ENCODE measurements at places on chromosomes 4 and X. TPM values are rescaled to one million over a fixed set of nuclear protein-coding genes. Genes with fewer than 3 reads are reported as not detected.
A peak's percentile ranks its signal among the peaks of the same experiment; 100 is the strongest.

GRCh38 chr4:107956011-107956410, 24.7 kb downstream of the CYP2U1 start:
- no peak for DNase-seq

- DNase-seq = no peak
These were observed 213.0 kb upstream of the FAT4 start for GRCh38 chr4:125101719-125102118.

- DNase-seq = no peak
These were observed 2.9 kb downstream of the GRIA2 start for GRCh38 chr4:157223456-157223855.

DNA sequence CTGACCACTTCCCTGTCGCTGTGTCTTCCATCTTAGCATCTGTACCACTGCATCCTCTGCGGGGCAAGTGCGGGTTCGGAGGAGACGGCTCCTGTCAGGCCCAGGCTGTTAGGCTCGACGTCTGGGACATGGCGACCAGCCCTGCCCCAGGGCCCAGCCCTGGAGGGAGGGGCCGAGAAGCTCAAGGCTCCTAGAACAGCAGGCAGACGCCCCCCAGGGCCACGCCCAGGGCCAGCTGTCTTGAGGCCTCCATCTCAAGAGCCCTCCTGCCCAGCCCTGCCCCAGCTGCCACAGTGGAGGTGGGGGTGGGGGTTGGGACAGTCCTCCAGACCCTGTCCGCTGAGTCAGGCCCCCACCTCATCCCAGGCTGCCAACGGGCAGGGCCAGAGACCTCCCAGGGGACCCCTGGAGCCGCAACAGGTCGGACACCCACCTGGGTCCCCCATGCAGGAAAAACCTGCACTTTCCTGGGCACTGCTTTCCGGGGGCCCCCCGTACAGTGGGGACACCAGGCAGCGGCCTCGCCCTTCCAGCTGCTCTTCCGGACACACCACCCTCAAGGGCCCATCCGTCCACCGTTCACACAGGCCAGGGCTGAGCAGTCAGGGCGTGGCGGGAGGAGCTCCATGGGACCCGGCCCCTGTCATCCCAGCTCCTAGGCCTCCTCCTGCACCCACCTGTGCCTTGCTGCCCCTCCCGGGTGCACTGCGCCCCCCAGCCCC, 83.1 kb downstream of the FAM53A start:
- no peak for DNase-seq

Gene REPS2
- 4.5 TPM for total RNA-seq

Gene PNMA3
- total RNA-seq = 0.41 TPM

DNA sequence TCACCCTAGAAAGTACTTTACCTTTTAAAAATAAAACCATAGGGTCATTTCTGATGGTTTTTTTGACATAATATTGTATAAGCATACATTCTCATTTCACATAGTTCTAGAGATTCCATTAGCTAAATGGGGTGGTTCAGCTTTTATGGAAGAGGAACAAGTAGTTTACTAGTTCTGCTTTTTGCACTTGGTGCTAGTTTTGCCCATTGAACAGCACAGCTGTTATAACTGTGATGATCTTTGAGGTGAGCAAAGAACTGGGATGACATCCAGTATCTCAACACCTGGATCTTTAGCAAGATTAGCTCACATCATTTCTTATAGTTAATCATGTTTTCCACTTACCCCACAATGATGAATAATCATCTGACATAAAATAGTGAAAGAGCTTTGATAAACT, 40.9 kb downstream of the MOB1B start:
- no peak for DNase-seq

DNA sequence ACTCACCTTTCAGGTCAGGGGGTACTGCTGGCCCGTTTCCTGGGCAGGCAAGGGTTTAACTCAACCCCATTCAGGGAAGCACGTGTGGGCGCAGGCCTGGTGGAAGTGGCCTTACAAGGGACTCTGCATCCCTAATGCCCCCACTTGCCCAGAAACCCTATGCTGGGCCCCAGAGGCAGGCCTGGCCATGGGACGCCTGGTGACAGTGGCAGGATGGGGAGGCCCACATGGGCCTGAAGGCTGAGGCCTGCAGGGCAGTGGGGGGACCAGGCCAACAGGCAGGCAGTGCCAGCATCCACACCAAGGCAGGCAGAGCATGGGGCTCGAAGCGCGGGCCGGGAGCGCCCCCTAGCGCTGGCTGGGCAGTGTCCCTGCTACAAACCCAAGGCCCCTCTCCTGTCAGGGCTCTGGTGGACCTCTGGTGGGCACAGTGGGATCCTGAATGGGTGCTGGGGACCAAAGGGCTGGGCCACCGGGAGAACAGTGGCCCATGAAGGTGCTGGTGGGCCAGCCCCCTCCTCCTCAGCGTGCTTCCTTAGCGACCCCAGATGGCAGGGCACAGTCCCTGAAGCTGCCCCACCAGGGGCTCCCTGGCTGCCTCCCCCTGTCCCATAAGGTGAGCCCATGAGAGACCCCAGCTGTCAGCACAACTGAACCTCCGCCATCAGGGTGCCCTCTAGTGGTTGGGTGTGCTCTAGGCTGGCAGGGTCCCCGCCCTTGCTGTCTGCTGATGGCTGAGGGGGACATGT, 16.8 kb downstream of the FGFR3 start:
- peak; percentile 24 for DNase-seq

Gene RAB33A
- 2.2 TPM for total RNA-seq

- DNase-seq = no peak
These were observed 42.9 kb downstream of the USP26 start for GRCh38 chrX:133053861-133054598.

DNA sequence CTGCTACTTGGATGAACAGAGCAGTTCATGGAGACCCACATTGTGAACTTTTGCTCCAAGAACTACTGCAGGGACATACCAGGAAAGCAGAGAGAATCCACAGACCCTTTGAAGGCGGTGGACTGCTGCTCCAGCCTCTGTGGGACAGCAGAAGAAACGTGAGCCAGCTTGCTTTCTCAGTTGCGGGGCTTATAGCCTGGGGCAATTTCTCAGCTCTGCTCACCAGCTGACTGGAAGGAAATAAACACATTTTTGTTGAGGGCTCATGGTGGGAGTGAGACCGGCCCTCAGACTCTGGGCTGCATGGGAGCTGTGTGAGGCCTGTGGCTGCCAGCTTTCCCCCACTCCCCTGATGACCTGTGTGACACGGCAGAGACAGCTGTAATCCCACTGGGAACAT, 2.6 kb upstream of the ADH1A start:
- no peak for DNase-seq

Gene SNX12
- 117 TPM for total RNA-seq

DNA sequence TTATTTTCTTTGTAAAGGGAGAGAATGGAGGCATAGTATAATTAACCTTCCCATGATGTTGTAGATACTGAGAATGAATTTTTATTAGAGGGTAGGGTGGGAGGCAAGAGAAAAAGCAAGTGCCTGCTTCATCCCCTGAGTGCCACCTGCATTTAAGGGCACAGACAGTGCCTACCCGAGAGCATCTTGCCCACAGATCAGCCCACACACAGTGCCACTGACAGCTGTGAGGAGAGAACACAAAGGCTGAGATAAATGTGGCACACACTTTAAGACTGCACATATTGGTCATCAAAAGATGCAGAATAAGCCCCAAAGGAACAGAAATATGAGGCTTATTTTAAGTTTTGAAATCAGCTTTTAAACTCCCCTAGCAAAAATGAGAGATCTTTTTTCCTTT, 250.8 kb downstream of the SLC39A8 start:
- DNase-seq = no peak

GRCh38 chr4:117641519-117641918, 392.8 kb upstream of the NDST3 start:
- no peak for DNase-seq

GRCh38 chr4:40395908-40396793, 61.0 kb downstream of the CHRNA9 start:
- DNase-seq = no peak

Gene MID2
- 24.7 TPM for total RNA-seq

Gene PNMA6F
- not detected for total RNA-seq

DNA sequence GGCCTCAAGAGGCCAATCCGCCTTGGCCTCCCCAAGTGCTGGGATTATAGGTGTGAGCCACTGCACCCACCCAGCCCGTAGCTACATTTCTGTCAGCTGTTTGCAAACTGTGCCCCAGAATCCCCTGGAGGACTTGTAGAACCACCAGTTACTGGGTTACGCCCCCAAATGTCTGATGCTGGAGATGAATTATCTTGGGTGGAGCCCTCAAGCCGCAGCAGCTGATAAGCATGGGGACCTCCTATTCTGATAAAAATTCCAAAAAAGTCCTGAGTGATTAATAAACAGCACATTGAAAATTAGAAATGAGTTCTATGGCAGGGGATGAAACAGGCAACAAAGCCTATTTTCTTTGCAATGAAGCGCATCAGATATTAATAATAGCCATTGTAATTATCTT, 105.0 kb downstream of the PTTG2 start:
- DNase-seq = no peak

Gene RBM46
- total RNA-seq = not detected

DNA sequence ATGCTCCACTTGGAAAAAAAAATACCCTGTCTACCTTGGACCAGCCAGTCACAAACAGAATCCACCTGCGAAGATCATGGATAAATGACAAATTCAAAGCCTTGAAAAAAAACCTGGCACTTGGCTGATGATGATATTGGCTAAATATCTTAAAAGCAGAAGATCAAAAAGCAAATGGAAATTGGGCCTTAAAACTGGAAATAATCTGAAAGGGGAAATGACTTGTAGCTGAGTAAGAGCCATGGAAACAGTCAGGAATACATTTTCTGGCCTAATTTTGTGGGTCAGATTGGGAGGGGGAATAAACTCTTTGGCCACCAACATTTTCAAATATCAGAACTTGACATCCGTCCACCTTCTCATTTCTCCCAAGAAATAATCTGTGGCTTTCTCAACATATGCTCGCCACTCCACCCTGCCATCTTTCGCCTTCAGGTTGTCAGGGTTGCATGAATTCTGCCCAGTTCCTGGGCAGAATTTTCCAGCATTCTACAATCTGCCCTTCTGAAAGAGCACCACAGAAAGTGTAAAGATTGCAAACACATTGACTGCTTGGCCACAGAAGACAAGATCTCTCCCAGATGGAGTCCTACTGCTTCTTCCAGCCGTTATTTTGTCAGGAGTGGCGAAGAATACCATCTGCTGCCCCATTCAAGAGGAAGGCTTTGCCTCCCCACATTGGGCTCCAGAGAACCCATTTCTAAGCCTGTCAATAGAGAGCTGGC, 1.7 kb upstream of the NDP start:
- no peak for DNase-seq

- no peak for DNase-seq
These were observed 30.4 kb downstream of the SMIM43 start for GRCh38 chr4:121734571-121734970.

Gene DKC1
- total RNA-seq = 179 TPM

Gene JAKMIP1
- not detected for total RNA-seq

- DNase-seq = no peak
These were observed 111.4 kb upstream of the KLHL13 start for GRCh38 chrX:118228041-118228440.

DNA sequence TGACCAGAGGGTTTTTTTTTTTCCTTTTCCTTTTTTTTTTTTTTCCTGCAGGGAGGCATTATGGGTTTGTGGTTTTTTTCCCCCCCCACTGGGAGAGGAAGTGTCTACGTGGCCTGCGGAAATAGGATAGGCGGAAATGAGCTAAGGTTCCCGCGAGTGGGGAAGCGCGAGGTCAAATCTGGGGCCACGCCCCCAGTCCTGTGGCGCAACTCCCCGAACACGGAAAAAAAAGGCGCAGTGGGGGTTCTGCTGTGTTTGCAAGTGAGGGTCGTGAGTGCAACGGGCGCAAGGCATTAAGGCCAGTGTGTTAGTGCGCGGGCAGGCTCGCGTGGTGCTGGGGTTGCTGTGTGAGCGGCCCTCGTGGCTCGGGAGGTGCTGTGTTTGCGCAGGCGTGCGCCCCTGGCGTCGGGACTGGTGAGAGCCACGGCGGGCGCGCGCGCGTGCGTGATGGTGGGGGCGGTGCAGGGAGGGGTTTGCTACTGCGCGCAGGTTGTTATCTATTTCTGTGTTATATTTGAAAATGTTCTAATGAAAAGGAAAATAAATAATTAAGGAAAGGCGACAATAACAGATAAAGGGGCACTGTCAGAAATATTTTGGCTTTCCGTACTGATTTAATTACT, 685 bp upstream of the MORF4L2 start:
- no peak for DNase-seq

DNA sequence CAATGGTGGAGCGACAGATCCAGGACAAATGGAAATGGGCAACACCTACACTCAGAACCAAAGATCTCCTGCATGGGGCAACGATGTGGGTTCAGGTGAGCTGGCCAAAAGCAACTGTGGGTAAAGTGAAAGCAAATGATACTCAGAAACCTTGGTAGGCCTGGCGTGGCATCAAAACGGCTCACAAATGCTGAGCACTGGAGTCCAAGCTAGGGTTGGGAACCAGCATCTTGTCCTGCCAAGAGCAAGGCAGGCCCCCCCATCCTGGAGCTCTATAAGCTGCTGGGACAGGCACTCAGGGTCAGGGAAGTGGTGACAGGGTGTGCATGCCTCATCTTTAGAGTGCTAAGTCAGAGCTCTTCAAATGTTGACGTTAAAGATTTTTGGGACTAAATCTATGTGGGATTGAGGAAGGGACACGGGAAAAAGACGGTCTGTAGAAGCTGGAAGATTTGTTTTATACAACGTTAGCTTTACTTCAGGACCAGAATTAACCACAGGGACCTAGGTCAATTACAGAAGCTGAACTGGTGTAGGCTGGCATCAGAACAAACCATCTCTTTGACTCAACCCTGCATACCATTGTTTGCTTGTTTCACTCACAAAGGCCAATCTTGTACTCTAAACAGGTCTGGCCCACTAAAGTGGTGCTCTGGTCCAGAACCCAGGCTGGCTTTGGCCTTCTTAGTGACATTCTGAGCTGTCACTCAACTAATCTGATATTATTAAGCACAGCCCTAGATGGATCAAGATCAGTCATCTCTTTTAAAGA, 10.7 kb downstream of the ATP8A1 start:
- no peak for DNase-seq

DNA sequence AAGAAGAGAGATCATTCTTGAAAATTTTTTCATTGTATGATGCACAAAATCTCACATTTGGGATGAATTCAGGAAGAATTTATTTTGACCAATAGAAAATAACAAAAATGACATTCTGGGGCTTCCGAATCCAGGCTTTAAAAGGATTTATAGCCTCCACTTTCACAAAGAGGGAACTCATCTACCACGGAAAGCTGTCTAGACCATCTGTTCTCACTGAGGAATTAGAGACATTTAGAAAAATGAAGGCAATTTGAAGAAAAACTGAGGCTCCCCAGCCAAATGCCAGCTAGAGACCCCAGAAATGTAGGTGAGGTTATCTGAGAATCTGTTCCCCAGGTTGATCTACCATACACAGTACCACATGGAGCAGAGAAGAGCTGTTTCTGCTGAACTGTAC, 464.3 kb downstream of the TMA16 start:
- no peak for DNase-seq

- DNase-seq = no peak
These were observed 88.0 kb upstream of the TLR2 start for GRCh38 chr4:153595894-153596601.

GRCh38 chrX:29453333-29453732, 762.0 kb upstream of the MAGEB2 start:
- DNase-seq = no peak

Gene BANK1
- 3.3 TPM for total RNA-seq

- DNase-seq = no peak
These were observed 939 bp downstream of the PDK3 start for GRCh38 chrX:24466025-24466424.

Data from Panc1 (cell line).